ENCODE measurements at places on chromosomes 2 and 18.

DNA sequence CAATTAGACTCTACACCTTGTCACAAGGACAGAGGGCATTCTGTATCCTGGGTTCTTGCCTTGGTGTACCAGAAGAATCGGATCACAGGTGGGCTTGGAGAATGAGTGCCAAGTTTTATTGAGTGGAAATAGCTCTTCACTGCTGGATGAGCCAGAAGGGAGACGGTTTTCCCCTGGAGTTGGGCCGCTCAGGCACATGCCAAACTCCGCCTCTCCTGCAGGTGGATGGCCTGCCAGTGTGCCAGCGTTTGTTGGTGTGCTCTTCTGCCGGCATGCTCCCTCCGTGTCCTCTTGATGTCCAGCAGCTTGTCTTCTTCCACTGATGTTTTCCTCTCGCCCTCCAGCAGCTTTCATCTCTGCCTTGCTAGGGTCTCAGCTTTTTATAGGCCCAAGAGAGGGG, 115.5 kb upstream of the RAB27B start:
- DNase-seq, result no peak

GRCh38 chr18:12593866-12594265, 64.0 kb downstream of the SPIRE1 start:
- no peak for DNase-seq

GRCh38 chr2:212145121-212145520, 393.5 kb downstream of the ERBB4 start:
- no peak for DNase-seq

GRCh38 chr2:6970976-6971480, 53.8 kb downstream of the RNF144A start:
- no peak for DNase-seq

DNA sequence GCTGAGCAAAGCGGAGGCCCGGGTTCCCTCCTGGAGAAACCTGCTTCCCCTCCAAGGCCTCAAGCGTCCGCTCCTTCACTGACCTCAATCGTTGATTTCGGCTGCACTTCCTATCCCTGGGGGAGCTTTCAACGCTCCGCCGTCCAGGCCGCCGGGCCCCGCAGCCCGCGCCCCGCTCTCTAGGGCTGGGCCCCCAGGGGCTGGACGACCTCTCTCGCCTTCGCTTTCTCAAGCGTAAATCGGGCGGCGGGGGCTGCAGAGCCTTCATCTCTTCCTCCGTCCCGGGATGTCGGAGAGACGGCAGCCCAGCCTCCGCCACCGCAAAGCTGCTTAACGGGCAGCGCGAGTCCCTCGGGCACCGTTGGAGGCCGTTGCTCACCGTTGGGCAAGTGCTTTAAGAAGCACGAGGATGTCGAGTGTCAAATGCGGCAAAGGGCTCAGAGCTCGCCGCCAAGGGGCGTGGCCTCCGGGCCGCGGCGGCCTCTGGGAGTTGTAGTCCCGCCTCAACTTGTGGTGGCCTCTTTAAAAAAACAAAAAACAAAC, 8.5 kb downstream of the HES6 start:
- DNase-seq, result peak; percentile 62

DNA sequence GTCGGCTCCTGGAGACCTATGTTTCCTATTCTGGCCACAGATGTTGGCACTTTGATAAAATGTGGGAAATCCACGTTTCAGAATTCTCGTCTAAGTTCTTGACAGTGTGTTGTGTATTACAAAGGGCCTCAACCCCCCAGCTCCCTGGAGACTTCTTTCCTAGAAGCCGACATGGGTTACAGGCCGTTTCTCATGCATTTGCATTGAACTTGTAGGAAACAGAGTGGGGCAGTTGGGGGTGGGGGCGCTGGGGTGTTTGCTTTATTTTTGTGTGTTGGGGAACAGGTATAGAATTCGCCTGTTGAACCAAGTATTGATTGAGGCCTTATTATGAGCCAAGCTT, 104.0 kb downstream of the CABLES1 start:
- DNase-seq, result no peak

GRCh38 chr18:63980896-63981460, 11.1 kb downstream of the SERPINB8 start:
- DNase-seq, result no peak

GRCh38 chr2:3597567-3597966, 2.7 kb downstream of the COLEC11 start:
- DNase-seq, result no peak

GRCh38 chr2:25279091-25279651, 62.6 kb downstream of the DNMT3A start:
- DNase-seq, result no peak

GRCh38 chr2:152437276-152438108, 102.5 kb downstream of the FMNL2 start:
- DNase-seq, result no peak

GRCh38 chr2:25385910-25386309, 44.2 kb upstream of the DNMT3A start:
- DNase-seq, result no peak

GRCh38 chr2:180508458-180508857, 471.9 kb upstream of the UBE2E3 start:
- no peak for DNase-seq

DNA sequence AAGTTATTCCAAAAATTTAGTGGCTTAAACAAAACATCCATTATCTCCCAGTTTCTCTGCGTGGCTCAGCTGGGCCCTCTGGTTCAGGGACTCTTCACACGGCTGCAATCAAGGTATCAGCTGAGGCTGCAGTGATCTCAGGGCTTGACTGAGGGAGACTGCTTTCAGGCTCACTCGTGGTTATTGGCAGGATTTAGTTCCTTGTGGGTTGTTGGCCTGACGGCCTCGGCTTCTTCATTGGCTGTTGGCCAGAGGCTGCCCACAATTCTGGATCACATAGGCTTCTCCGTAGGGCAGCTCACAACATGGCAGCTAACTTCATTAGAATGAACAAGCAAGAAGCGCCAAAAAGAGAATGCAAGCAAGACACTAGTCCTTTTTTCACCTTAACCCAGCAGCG, 90.1 kb downstream of the ABI2 start:
- no peak for DNase-seq

- peak; percentile 65 for DNase-seq
Measured at GRCh38 chr18:74598350-74599001, 806 bp downstream of the ZNF407 start.

GRCh38 chr18:8049147-8049546, 482.0 kb downstream of the PTPRM start:
- DNase-seq, result no peak

DNA sequence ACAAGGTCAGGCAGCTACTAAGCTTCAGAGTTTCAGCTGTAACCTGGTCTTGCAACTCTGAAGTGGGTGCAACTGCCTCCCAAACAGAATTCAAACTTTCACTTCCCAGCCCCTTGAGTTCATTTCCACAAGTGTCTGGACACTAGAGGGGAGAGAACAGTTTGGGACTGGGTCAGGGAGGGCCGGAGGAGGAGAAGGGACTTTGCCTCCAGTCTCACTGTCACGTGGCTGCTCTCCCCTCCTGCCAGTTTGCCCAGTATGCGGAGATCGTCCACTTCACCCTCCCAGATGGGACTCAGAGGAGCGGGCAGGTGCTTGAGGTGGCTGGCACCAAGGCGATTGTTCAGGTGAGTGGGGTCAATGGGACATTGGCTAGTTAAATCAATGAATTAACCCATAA, 20.6 kb upstream of the ANKRD53 start:
- no peak for DNase-seq

DNA sequence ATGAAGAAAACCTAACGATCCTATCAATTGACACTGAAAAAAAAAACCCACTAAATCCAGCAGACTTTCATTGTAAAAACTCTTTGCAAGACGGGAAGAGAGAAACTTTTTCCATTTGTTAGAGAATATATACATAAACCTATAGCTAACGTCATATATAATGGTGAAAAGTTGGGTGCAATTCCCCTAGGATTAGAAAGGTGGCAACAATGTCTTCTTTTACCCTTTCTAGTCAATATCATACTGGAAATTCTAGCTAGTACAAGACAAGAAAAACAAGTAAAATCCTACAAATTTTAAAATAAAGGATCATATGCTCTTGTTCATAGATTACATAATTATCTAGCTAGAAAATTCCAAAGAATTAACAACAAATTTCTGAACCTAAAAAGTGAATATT, 1596.5 kb upstream of the LRRTM1 start:
- DNase-seq, result no peak

DNA sequence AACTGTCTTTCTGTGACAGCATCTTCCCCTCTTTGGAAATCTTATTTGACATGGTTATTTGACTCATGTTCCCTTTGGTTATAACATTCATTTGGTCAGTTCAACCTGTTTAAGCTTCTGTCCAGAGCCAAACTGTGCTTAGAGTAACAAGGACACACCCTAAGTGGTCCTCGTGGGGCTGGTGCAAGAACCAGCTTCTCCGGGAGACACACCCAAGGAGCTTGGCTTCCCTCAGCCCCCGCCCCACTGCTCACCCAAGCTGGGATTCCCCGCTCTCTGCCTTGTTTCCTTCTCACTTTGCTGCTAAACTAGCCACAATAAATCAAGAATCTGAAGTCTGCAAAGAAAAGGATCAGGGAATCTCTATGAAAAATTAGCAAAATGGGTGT, 1.4 kb downstream of the SCYGR3 start:
- no peak for DNase-seq

DNA sequence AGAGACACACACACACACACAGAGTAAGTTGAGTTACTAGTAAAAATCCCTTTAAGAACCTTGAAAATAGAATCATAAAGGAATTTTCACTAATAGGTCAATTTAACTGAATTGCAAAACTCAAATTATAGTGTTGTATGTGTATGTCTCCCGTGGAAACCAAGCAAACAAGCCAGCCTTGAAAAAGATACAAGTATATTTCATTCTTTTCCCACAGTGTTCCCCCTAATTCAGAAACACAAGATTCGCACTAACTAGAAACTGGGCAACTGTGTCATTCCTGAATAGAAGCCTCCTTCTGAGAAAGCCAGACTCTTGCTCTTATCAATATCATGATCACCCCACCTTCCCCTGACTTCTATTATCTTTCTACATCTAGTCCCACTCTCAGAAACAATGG, 229.5 kb downstream of the PIEZO2 start:
- DNase-seq, result no peak

DNA sequence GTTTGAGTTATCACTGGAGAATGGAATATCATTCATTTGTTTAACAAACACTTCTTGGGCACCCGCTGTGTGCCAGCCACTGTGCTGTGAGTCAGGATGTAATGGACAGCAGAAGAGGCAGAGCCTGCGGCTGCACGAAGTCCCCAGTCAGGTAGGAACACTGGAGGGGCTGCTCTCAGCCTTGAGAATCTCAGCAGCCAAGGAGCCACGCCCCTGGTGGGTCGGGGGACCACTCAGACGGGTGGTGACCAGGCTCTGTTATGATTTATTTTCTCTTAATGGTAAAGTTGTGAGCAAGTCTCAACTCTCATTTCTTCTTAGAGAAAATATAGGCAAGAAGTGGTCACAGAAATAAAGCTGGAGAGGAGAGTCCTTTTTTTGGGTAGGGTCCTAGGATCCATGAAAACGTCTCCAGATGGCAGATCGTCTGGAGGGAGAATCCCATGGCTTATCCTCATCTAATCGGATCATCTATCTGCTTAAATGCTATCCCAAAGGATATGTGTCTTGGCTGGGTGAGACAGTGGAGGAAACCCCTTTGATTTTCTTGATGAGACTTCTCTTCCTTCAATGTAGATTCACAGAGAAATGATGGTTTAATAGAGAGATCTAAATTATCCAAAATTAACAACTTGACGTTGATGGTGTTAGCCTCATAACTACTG, 129.1 kb upstream of the LGALSL start:
- no peak for DNase-seq

GRCh38 chr2:8137801-8138200, 544.1 kb upstream of the ID2 start:
- no peak for DNase-seq

- no peak for DNase-seq
Measured at GRCh38 chr2:166404831-166405568, 29.3 kb upstream of the SCN9A start.

DNA sequence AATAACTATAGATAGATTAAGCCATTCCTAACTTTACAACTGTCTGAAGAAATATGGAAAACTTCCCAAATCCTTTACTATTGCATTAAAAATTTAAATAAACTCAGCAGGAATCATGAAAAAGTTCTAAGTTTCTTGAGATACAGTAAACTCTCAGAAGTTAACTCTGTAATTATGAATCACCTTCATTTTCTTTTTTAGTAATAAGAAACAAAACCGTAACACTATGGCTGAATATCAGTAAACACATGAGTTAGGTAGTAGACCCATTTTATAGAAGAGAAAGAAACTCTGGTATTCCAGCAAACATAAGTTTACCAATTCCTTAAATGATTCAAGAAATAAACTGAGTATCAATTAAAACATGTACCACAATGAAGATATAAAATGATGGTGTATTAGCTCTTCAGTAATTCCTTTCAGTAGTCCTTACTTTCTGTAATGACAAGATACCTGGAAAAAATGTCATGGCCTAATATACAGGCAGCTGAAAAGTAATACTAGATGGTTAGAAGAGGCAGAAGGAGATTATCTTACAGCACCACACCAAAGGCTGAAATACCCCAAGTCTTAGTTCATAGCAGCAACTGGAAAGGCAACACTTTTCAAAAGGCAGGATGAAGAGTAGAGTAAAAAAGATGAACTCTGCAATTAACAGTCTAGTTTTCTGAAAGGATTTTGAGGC, 11.5 kb downstream of the TRIP12 start:
- no peak for DNase-seq

DNA sequence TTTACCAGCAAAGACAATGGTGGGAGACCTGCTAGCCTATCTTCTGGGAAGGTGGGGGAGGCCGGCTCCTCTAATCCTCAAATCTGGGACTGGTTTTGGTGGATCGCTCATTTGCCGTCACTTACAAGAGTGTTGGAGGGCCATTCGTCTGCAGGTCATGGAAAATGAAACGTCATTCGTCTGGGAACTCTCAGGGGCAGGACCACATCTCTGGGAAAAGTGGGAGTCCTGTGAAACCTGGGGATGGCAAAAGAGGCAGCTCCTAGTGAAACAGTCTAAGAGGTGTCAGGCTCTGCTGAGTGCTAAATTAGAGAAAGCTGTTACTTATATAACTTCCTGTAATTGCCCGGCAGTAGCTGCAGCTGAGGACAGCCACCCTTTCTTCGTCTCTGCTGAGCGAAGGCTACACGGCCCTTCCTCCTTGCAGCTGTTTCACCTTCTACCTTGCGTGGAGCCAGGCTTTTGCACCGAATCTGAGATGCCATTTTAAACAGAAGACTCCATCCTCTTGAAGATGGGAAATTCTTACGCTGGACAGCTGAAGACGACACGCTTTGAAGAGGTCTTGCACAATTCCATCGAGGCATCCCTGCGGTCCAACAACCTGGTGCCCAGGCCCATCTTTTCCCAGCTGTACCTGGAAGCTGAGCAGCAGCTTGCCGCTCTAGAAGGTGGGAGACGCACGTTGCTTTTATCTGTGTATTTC, 22.4 kb downstream of the GREB1 start:
- no peak for DNase-seq

GRCh38 chr18:11882636-11883035, 25.5 kb downstream of the MPPE1 start:
- DNase-seq, result no peak

Measured in activated CD4-positive, alpha-beta T cell treated with anti-CD3 and anti-CD28 coated beads, Interleukin-2, Interleukin-4, amounts not matched to agents 100 ng/mL and 50 ng/mL, durations not matched to agents 16 hours and 8 hours (primary cell).